ENCODE measurements at places on chromosomes 3 and 15.
A peak's percentile ranks its signal among the peaks of the same experiment; 100 is the strongest.

GRCh38 chr3:58055314-58055713, 47.1 kb downstream of the FLNB start:
- DNase-seq: no peak

- no peak for DNase-seq
Measured at GRCh38 chr15:89958107-89958805, 42.9 kb upstream of the ZNF710 start.

DNA sequence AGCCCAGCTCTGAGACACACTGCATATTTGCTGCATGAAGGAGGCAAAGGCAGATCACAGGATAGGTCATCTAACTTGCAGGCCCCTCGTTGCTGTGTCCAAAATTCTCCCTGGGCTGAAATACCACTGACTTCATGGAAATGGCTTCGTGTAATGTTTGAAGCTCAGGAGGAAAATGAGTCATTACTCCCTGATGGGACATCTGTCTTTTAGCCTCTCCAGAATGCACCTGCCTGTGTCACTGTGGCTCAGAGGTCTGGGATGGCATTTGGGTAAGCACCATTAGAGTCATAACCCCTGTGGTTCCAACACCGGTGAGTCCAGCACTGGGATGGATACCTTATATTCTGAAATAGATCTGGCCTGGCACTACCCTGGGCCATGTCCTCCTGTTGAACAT, 51.5 kb downstream of the IL12A start:
- no peak for DNase-seq

DNA sequence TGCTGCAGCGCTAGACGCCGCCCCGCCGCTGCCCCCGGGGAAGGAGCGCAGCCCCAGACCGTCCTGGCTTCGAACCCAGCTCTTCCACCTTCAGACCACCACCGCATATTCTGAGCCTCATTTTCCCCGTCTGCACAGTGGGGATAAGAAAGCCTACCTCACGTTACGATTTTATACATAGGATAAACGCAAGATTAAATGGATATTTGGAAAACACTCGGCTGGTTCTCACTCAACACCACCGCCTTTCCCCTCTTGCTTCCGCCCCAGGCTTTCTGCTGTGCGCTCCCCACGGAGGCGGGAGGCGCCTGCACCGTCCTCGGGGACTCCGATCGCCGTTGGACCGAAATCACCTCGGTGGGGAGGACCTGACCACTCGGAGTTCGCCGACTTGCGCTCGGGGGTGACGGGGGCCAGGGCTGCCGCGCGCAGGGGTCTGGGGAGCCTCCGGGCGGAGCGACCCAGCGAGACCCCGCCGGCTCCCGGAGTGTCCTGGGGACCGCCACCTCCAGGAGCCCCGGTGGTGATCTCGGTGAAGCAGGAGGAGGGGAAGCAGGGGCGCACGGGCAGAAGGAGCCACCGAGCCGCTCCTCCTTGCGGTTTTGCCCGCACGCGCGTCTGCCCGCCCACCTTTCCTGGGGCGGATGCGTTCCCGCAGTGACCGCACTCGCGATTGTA, 4.0 kb downstream of the FBXL22 start:
- DNase-seq: peak; percentile 46

DNA sequence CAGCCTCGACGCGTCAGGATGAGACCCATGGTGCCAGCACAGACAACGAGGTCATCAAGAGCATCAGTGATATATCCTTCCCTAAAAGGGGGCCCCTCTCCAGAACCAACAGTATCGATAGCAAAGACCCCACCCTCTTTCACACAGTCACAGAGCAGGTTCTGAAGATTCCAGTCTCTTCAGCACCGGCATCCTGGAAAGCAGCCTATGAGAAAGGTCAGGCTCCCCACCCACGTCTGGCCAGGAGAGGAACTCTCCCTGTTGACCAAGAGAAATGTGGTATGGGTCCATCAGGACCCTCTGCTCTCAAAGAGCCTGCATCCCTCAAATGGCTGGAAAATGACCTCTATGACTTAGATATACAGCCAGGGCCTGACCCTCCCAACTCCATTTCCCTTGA, 11.6 kb downstream of the ANKRD34C start:
- DNase-seq: no peak

- DNase-seq: peak; percentile 56
Measured at GRCh38 chr3:182258538-182259177, 534.6 kb upstream of the ATP11B start.

- DNase-seq: no peak
Measured at GRCh38 chr15:76274226-76274625, 37.0 kb downstream of the ETFA start.

DNA sequence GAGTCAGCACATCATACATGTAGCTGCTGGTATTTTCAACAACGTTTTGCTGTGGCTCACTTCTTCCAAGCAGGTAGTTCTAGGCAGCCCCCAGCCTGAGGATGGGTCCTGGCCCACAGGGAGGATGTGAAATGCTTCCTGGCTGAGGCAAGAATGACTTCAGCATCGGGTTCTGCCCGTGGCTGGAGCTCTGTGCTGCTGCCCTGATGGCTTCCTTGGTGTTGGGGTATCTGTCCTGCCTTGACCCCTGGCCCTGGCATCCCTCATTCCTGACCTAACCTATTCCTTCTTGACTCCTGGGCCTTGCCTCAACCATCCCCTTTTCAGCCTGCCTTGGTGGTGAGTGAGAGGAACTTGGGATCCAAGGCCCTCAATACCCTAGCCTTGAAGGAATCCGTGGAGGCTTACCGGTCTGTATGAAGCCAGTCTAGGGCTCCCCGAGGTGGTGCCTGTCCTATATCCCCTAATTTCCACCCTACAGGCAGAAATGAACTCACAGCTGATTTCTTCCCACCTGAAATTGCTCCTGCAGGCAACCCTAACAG, 300.6 kb downstream of the TLE3 start:
- DNase-seq: no peak

DNA sequence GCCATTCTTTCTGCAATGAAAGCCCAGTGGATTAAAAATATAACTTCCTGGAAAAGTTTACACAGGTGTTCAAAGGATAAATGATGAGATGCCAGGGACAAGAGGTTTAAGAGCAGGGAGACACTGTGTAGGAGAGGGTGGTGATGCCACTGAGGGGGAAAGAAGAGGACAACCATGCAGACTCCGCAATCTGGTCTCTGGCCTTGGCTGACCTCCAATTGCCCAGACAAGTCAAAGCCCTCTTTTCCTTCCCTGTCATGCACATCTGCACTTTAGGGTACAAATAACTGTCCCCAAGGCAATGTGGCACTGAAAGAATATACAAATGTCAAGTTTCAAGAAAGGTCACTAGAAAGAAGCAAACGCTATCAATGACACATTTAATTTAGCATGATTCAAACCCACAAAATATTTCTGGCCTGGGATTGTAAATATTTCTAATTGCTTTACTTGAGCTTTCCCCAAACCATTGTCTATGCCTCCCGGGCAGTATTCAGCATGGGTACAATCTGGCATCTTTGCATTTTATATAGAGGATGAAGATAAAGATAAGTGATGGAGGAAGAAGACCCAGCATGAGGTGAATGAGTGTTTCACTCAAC, 319.4 kb downstream of the PLCL2 start:
- no peak for DNase-seq

DNA sequence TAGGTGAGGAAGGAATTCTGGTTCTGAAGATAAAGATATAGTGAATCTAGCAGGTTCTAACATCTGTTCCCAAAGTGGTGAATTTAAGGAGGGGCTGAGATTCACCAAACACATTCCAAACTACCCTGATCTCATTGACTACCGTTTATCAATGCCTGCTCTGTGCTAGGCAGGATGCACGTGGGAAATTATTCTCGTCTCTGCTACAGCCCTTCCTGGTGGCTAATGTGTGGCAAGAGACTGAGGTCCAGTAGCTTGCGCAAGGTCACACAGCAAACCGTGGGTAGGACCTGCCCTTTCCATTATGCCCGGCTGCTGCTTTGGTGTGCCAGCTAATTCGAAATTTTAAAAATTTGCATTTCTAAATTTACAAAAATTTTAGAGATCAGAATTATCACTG, 209.5 kb upstream of the TRIM42 start:
- no peak for DNase-seq

DNA sequence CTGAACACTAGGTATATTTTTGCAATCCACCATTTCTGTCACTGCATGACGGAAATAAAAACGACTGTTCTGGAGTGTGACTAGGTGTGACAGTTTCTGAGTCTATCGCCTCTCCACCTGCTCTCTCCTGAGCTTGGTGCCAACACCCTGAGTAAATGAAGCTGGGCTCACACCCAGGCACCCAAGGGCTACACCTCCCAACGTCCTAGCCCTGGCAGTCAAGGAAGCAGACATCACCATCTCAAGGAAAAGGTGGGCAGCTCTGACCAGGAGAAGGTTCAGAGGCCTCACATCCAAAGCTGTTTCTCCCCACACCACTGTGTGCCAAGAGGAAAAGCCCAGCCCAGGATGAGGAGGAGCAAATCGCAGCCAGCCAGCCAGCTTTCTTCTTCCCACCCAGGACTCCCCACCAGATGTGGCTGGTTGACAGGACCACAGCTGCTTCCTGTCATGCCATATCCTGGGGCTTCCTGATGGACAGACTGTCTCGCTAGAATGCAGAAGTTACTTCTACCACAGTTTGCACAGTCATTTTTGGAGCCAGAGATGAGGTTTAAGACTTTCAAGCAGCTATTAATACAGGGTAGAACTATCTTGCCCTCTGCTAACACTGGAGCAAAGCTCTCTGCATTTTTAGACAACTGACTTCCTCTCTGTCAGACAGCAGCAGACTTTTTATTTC, 3.3 kb downstream of the SCAMP2 start:
- no peak for DNase-seq

GRCh38 chr3:44802011-44802410, 40.4 kb downstream of the KIF15 start:
- DNase-seq: no peak

DNA sequence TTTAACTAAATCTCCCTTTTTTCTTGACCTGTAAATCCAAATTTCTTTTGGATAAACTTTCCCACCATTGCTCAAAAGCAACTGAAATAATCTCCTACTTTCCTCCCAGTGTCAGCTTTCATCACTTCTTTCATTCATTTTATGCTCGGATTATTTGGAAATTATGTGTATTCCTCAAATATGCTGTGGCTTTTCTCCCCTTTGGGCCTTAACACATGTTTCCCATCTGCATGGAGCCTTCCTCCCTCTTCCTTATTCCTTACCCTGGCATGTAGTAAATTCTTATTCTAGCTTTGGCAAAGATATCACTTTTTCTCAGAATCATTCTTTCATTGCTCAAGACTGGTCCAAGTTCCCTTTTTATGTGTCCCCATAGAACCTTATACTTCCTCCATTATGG, 41.8 kb upstream of the TUSC7 start:
- DNase-seq: no peak

DNA sequence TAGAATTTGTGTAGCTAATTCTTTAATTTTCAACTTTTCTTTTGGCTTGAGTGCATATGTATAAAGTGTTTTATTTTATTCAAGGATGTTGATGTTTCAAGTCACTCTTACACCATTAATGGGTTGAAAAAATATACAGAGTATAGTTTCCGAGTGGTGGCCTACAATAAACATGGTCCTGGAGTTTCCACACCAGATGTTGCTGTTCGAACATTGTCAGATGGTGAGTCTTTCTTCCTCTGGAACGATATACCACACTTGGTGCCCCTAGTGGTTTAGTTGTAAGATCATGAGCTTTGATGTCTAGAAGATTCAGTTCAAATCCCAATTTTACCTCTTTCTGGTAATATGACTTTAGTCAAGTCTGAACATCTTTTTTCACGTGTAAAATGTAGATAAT, 119.3 kb downstream of the HCN4 start:
- DNase-seq: no peak

DNA sequence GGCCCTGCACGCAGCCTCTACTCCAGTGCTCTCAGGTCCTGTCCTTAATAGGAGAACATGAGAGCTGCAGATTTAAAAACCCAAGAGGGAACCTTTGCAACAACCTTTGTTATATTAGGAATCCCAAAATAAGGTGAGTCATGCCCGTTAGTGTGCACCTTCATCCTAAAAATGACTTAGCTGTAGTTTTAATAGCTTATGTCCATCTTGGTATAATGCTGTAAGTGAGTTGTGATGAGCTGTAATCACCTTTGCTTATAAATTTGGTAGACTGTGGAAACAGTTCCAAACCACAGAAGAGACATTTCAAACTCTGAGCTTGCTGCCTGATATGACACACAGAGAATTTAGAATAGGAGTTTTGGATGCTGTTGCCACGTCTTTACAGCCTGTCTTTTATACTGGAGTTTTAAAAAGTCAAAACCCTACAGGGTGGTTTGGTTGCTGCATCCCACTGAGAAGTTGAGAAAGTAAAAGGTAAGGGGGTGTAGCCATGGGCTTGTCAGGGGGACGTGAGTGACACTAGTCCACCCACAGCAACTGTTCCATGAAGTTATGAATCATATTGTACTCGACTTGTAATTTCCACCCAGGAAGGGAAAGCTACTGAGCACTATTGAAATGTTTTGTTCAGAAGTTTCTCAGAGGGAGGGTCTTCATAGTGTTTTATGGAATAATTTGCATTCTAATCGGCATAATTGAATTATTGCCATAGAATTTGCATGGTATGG, 27.4 kb upstream of the CD47 start:
- no peak for DNase-seq

DNA sequence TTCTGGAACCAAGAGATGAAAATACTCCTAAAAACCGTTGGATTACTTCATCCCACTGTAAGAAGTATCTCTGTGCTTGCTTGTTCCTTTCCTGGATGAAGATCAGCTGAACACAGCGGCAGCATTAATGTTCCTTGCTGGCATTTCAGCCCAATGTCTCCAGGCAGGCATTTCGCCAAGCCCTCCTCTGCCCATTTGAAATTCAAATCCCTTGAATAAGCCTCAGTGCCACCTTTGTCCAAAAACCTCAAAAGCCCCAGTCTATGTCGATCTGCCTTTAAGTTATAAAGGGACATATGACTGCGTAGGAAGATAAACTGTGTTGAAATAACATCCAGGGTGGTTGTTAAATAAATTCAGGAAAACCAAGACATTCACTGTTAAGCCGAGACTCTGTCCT, 156.8 kb upstream of the PDZRN3 start:
- DNase-seq: no peak

GRCh38 chr15:32819448-32819847, 101.6 kb downstream of the GREM1 start:
- no peak for DNase-seq

DNA sequence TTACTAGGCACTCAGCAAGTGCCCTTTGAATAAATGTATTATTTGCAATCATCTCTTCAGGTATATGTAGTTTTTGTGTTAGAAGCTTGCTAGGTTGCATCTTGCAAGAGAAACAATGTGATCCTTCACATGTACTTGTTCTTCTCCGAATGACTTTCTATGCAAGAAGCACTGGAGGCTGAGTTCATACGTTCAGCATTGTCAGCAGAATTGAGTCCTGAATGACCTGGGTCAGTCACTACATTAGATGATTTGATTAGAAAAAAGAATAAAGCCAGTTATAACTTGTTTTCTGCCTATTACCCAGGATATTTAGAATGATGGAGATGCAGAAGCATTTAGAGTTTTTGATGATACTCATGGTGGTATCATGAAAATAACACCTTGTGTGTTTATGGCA, 479.1 kb upstream of the TPRG1 start:
- DNase-seq: no peak

DNA sequence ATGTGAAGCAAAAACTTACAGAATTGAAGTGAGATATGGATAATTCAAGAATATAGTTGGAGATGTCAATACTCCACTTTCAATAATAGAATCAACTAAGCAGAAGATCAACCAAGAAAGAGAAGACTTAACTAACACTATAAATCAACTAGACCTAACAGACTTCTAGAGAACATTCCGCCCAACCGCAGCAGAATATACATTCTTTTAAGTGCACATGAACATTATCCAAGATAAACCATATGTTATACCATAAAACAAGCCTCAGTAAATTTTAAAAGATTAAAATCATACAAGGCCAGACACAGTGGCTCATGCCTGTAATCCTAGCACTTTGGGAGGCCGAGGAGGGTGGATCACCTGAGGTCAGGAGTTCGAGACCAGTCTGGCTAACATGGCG, 5.5 kb upstream of the TEX55 start:
- DNase-seq: no peak

Data from NCI-H1092 treated with DMSO at 0.1 percent for 48 hours (cell line).